ENCODE measurements at places on chromosomes 6 and 20.

DNA sequence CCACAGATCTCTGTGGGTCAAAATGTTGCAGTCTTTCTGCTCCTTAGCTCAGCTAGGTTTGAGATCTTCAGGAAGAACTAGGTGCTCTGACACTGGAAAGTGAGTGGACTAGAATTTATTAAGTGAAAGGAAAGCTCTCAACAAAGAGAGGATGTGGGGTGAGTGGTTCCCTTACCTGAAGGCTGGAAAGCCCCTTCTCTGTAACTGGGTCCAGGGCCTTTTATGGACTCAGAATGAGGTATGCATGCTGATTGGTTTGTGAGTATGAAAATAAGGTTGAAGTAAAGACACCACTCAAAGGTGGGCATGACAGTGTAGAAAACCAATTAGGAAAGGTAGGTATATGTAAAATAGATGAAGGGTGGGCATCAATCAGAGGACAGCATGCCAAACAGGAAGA is 485.5 kb downstream of the CD109 start:
- no peak for DNase-seq

DNA sequence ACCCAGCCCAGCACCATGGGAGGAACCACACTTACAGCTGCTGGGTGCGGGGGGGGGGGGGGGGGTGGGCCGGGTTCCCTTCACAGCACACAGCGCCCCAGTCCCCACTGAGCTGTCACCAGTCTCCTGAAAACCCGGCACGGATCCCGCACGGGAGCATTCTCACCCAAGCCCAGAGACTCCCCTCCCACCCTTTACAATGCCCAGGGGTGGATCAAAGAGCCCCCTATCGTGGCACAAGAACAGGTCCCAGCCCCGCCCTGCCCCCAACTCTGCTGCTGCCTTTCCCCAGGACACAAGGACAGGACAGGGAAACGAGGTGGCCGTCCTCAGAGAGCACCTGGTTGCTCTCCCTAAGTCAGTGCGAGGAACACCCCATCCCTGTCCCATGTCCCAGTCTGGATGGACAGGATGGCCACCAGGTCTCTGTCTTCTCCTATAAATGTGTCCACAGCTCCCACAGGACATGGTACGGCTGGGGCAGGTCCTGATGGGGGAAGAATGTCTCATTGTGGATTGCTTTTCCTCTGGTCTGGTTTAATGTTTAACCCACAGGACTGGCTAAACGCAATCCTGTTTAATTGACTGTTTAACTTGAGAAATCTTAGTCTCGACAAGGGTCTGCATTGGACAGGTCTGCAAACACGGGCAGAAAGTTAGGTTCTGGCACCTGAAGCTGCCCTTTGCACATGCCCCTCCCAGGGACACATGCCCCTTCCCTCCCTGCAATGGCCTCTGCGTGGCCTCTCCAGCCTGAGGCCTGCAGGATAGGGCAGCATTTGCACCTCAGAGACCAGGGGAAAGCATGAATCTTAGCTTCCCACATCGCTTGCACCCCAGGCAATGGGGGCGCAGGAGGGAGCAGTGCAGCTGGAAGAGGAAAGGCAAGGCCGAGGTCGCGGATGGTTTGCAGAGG is 45.3 kb downstream of the DACT2 start:
- no peak for DNase-seq

DNA sequence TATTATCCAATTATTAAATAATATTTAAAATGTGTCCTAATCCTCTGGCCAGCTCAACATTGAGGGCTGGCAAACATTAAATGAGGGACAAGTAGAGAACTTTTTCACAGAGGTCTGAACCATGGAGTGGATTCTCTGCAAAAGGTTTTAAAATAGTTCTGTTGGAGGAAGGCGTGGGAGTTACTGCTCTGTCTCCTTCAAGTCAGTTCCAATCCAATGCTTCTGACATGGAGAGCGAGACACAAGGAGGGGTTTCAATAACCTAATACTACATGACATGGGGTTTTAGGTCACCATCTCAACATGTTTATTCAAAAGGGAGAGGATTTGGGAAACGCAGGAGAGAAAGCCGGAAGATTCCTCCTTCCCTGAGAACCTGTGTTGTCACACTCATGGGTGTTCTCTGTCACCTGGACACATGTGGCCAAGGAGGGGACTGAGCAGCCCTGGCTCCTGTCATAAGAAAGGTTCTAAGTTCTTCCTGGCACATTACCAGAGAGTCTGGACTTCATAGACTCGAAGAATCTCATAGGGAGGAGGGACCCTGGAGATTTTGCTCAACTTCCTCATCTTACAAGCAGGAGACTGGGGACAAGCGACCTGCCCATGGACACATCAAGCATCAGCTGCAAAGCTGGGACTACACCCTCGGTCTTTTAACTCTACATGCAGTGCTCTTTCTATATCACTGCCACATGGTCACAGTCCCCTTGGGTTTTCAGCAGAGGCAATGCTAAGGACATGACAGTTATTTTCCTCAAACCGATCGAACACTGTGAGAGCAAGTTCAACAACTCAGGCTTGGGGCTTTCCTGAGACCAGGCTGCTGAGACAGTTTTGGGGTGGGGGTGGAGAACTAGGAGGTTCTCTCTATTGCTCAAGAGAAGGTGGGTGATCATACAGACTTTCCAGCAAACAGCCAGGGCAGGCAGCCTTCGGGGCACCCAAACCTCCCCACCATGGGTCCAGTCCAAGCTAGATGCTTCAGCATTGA is 38.6 kb downstream of the PRDM1 start:
- DNase-seq: no peak

DNA sequence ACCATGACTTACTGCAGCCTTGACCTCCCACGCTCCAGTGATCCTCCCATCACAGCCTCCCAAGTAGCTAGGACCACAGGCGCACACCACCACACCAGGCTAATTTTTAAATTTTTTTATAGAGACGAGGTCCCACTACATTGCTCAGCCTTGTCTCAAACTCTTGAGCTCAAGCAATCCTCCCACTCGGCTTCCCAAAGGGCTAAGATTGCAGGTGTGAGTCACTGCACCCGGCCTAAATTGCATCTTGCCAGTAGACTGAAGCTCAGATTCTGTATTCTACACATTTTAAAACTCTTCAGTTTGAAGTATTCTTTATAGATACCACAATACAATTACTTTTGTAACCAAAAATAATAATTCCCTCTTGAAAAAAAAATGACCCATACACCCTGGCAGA is 11.4 kb downstream of the NUDT3 start:
- no peak for DNase-seq

- DNase-seq: no peak
Measured at GRCh38 chr20:14142171-14142570, 146.9 kb downstream of the MACROD2 start.

- no peak for DNase-seq
Measured at GRCh38 chr6:42860481-42860880, 18.9 kb upstream of the RPL7L1 start.

DNA sequence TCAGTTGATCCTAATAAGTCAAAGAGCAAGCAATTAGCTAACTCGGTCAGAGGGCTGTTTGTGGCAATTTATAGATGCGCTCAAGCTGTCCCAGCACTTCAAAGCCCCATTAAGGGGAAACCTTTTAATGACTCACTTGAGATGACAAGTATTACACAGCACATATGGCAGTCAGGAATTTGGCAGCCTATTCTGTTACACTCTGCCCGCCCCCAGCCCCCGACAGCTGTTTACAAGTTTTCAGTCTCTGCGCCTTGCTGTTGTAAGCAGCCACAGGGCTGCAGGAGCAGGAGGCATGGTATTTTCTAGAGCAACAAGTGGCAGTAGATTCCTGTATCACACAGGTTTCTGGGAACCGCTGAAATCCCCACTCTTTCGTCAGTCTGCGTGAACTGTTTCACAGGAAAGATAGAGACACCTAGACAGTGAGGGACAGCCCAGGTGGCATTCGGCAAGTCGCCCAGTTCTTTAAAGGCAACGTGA is 263.0 kb downstream of the FOXC1 start:
- no peak for DNase-seq

DNA sequence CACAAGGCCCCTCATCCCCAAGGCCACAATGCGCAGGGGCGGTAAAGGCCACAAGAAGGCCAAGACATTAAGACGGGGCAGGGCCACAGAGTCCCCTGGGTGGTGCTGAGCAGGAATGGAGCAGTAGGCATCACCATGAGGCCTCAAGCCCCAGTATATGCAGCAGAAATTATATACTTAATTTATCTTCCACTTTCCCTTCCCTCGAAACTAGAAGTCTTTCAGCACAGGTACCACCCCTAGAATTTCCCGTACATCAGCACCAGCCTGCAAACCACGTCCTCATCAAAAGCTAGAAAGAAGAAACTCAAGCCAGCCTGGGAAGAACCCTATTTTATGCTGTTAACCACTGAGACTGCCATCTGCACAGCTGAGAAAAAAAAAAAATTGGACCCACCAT is 89.4 kb downstream of the PLG start:
- no peak for DNase-seq

DNA sequence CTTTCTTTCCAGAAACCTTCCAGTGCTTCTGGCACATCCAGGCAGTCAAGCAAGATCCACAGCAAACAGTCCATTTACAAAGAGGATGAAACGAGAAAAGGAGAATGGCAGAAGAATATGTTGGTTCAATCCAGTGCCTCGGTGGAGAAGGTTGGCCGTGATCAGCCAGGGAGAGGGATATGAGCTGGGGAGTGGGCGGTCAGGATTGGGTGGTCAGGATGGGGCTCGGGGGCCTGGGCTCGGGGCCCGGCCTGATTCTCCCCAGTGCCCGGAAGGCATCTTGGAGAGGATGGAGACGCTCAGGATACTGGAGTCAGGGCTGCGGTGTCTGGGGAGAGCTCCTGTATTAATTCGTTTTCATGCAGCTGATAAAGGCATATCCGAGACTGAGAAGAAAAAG is 61.3 kb downstream of the EFCAB8 start:
- no peak for DNase-seq

DNA sequence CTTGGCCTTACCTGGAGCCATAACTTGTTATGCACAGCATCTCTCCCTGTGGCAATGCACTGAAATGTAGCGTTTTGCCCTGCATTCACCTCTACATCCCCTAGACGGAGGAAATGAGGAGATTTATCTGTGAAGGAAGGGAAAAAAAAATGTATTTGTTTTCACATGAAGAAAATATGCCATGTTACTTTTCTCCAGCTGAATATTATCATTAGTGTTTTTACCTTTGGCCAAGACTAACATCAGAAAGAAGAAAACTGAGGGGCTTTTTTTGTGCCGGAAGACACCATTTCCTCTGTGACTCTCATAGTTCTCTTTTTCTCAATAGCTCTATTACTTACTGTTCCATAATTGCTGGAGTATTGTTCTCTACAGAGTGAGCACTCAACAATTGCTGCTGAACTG is 280.4 kb downstream of the PTPRK start:
- no peak for DNase-seq

DNA sequence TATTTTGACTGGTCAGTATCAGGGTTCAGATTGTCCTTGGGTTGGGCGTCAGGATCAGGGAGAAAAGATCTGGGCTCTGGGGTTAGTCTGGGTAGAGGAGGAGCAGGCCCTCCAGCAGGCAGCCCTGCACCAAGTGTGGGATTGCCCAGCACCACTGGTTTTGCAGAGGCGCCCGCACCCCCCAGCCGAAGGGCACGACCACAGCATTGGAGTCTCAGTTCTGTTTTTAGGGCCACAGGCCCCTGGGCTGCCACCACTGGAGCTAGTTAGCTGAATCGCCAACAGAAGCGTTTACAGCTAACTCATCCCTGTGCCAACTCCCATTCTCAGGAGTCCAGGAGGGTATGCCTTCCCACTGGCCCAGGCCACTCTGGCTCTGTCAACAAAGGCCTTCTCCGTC is 84.2 kb downstream of the TCP11 start:
- no peak for DNase-seq

- no peak for DNase-seq
Measured at GRCh38 chr6:160883560-160883959, 108.0 kb upstream of the MAP3K4 start.

DNA sequence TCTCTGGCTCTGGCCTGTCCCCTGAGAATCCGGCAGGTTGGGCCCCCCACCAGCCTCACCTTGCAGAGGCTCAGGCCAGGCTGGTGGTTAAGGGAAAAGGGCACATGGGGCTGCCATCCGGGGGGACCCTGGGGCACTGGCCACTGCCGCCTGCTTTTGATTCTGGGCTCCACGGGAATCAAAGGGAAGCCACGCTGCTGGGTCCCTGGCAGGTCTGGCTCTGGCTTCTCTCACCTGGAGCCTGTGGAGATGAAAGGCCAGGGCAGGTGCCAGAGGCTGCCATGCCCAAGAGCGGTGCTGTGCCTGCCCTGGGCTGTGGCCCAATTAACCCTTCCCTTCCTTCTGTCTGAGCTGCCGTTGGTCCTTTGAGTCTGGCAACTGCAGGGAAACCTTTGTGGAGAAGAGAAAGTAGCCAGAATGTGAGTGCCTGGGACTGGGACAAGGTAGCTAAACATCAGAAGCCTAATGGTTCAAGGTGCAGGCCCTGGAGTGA is 9.4 kb upstream of the CDH22 start:
- DNase-seq: no peak

DNA sequence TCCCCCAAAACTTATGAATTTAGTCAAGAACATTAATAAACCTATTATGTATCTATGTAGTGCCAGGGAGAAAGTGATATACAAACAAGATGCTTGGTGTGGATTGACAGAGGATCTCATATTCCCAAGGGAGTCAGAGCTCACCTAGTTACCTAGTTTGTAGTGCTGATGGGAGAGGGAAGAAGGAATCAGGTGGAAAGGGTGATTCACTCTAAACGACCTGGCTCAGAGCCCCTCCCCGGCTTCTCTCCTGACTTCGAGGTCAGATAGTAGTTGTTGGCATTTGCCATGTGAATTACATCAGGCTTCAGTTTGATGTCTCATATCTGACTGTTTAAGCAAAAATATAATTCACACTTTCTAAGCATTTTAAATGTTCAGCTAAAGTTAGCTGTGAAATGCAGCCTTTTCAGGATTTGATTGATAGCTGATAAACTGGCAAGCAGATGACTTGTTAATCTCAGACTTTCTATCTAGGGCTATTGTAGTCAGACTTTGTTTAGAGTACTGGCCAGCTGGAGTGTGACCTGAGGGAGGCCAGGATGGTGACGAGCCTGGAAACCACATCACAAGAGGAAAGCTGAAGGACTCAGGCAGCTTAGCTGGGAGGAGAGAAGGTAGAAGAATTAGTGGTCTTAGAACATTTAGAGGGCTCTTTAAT is 123.7 kb downstream of the AKAP7 start:
- no peak for DNase-seq

GRCh38 chr20:35027301-35027700 is 65.3 kb downstream of the TRPC4AP start:
- DNase-seq: no peak

GRCh38 chr6:149065121-149065520 is 252.4 kb upstream of the TAB2 start:
- no peak for DNase-seq

DNA sequence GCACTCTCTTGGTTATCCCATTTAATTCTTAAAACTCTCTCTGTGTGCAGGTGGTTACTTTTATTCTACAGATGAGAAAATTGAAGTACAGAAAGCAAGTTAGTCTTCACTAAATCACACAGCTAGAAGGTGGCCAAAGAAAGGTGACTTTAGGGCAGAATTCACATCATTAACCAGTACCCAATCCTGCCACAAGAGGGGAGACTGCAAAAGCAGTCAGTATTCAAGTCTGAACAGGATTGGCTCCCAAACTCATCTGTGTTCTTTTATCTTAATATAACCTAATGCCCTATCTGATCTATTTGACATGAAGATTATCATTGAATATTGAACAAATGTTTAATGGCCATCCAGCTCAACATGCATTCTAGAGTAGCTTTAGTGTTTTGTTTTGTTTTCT is 225.3 kb upstream of the FAM83B start:
- no peak for DNase-seq

GRCh38 chr6:105321728-105322127 is 81.2 kb downstream of the PREP start:
- DNase-seq: no peak

All from activated naive CD8-positive, alpha-beta T cell treated with anti-CD3 and anti-CD28 coated beads, Interleukin-2, amount 10 ng/mL, durations not matched to agents 7 days and 5 days (primary cell).